ENCODE measurements at places on chromosomes 5 and 9. TPM values are rescaled to one million over a fixed set of nuclear protein-coding genes. Genes with fewer than 3 reads are reported as not detected.

TAF11L5 gene
- total RNA-seq, result not detected

CEL gene
- total RNA-seq, result 0.49 TPM

CENPH gene
- total RNA-seq, result 11.1 TPM

PCDHGB3 gene
- total RNA-seq, result 11.1 TPM

PCDHA13 gene
- total RNA-seq, result 24.3 TPM

FAM221B gene
- not detected for total RNA-seq

EGFLAM gene
- 4.2 TPM for total RNA-seq

ZFAND5 gene
- 218 TPM for total RNA-seq

SLC1A3 gene
- 188 TPM for total RNA-seq

LCN9 gene
- not detected for total RNA-seq

OR4F3 gene
- not detected for total RNA-seq

PRLR gene
- 1.5 TPM for total RNA-seq

GPR151 gene
- 0.25 TPM for total RNA-seq

SLC6A7 gene
- 1.5 TPM for total RNA-seq

AGXT2 gene
- total RNA-seq, result not detected

IL4 gene
- not detected for total RNA-seq

HK3 gene
- total RNA-seq, result 0.49 TPM

C5orf52 gene
- not detected for total RNA-seq

CARTPT gene
- total RNA-seq, result 0.74 TPM

NTNG2 gene
- total RNA-seq, result 4.9 TPM

FAT2 gene
- 1.7 TPM for total RNA-seq

KCNIP1 gene
- 15.0 TPM for total RNA-seq

FCN1 gene
- total RNA-seq, result 0.98 TPM

ERBIN gene
- total RNA-seq, result 63.2 TPM

PTGES gene
- 2.0 TPM for total RNA-seq

FABP6 gene
- 2.2 TPM for total RNA-seq

ECSCR gene
- 3.4 TPM for total RNA-seq

CBY3 gene
- total RNA-seq, result not detected

ROR2 gene
- 0.74 TPM for total RNA-seq
